ENCODE measurements at places on chromosomes 16 and 17.

DNA sequence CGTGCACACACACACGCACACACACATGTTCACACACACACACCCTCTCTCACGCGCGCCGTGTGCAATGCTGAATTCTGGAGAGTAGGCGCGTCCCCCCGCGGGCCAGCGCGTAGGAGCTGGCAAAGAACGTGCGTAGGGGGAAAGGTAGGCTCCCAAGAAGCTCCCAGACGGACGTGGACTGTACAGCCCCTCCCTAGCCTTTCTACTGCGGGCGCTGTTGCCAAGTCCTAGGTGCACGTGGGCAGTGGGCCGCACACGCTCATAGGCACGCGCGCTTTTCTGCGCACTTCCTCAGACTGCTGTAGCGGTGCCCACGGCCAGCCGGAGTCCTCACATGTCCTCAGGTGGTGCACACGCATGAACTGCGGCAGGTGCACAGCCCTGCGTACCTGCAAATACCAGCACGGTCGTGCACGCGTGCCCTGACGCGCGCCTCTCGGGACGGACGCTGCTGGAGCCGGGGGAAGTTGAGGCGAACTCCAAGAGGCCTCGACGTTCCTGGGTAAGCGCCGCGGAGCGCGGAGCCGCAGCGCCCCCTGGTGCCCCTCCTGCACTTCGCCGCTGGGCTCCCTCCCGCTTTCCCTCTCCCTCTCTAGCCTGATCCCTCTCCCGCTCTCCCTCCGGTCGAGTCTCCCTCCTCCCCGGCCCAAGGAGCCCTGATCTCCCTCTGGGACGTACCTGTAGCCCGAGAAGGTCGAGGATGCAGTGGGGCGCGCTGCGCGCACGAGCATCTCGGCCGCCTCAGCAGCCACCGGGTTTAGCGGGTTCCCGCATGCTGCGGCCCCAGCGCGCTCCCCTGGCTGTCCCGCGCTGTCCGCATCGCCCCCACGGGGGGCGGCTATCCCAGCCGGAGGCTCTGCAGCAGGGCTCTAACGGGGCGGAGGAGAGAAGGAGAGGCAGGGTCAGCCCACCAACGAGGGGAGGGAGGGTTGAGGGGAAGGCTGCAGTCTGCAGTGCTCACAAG, 749 bp downstream of the GRIN2A start:
- DNase-seq = peak; percentile 44

- DNase-seq = no peak
These were observed 39.6 kb downstream of the GPRC5B start for GRCh38 chr16:19844945-19845641.

GRCh38 chr17:61260071-61260797, 139.4 kb upstream of the TBX2 start:
- DNase-seq = no peak

- DNase-seq = no peak
These were observed 3.0 kb upstream of the QPRT start for GRCh38 chr16:29675811-29676643.

- DNase-seq = peak; percentile 30
These were observed 82.9 kb downstream of the ZNF778 start for GRCh38 chr16:89300311-89300975.

GRCh38 chr16:58608601-58609136, 21.0 kb downstream of the CNOT1 start:
- DNase-seq = no peak

DNA sequence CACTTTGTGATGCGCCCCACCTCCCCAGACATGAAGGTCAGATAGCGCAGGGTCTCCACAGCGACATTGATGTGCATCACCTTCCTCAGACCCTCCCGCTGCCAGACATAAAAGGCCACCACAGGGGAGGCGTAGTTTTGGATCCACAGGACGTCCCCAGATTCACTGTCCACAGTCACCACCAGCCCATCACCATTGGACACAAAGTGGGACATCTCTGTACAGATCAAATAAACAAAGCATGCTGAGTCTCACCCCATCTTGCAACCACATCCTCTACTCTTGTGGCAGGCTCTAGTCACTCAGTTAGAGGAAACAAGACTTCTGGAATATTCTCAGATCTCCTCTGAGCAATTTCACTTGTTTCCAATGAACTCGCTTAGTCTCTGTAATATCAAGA, 46.3 kb upstream of the ICAM2 start:
- no peak for DNase-seq

DNA sequence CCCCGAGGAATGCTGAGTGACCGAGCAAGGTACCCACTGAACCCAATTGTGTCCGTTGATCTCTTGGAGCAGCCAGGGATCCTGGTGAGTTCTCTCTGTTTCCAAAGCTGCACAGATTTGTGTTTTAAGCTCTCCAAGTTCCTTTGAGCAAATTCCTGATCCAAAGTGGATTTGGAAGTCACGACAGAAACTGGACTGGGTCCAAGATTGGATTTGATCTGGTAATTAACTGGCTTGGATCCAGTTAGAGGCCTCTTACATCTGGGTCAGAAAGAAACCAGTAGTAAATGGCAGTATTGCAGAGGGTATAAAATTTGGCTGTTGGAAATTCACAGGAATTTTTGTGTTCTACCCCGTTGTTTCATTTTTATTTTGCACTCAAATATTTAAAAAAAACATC, 119.5 kb downstream of the PMP22 start:
- no peak for DNase-seq

- no peak for DNase-seq
These were observed 23.6 kb downstream of the MILR1 start for GRCh38 chr17:64472564-64472963.

GRCh38 chr16:81485824-81486539, 41.4 kb downstream of the CMIP start:
- DNase-seq = no peak

DNA sequence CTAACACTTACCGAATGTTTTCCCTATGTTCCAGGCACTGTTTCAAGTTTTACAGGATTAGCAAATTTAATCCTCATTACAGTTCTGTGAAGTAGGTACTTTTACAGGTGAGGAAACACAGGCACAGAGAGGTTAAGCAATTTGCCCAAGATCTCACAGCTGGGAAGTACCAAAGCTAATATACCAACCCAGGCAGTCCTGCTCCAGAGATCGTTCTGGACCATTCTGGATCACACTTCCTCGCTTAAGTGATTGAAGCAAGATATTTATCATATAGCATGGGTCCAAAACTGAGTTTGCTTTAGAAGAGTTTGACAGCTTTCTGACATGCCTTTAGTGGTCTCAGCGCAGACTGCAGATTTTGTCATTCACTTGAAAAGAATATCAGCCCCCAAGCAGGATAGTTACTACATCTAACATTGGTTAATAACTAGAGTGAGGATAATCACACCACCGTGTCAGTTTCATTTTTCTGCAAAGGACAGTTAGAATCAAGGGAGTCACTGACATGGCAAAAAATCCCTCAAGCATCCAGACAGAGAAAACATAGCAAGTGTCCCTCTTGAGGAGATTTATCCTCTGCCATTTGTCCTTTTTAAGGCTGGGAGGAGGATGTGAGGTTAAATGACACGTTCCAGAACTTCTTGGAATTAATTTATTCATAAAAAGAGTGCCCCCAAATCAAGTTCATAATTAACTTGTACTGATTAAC, 5.1 kb downstream of the HS3ST3B1 start:
- no peak for DNase-seq

- DNase-seq = no peak
These were observed 16.6 kb downstream of the NUDT7 start for GRCh38 chr16:77738706-77739558.

GRCh38 chr16:58883131-58883530, 149.0 kb upstream of the GOT2 start:
- no peak for DNase-seq

DNA sequence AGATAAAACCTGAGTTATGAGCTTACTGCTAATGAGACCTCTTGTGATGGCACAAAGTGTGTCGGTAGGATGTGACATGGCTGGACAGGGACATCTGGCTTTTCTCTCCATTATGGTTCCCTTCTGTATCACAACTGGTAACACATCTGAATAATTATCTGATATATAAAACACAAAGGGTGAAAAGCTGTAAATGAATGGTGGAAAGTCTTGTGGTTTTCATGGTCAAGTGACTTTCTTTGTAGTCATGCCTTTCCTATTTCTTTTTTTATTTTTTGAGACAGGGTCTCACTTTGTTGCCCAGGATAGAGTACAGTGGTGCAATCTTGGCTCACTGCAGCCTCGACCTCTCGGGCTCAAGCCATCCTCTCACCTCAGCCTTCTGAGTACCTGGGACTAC, 35.3 kb upstream of the ZFHX3 start:
- no peak for DNase-seq

DNA sequence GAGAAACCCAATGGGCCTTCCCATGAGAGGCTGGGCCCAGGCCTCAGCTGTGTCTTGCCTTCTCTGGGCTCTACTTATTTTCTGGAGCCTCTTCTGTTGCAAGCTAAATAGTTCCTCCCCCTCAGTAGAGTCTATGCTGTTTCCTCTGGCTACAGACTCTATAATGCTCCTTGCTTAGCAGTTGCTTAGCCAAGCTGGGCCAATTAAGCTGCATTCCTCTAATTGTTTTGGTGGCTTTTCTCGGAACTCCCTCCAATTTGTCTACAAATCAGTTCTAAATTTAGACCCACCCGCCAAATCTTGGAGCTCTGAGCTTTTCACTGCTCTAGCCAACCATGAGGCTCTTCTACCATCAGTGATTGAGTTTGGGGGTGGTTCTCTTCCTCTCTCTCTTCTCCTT, 302.7 kb upstream of the ASIC2 start:
- no peak for DNase-seq

DNA sequence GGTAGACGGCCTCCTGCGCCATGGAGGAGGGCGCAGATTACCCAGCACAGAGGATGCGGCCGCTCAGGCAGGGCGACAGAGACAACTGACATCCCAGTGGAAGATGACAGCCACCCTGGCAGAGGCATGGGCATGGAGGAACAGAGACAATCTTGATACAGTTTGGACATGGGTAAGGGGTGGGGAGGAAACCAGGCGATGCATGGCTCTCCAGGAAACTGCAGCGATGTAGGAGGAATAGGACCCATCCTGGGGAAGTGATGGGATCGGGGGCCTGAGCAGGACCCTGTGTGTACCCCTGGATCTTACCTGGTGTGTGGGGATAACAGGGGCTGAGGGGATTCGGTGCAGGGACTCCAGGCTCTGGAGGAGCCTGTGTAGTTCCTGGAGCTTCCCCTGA, 4.6 kb downstream of the OSBPL7 start:
- DNase-seq = no peak

GRCh38 chr16:64051824-64052223, 1070.0 kb downstream of the CDH11 start:
- no peak for DNase-seq

DNA sequence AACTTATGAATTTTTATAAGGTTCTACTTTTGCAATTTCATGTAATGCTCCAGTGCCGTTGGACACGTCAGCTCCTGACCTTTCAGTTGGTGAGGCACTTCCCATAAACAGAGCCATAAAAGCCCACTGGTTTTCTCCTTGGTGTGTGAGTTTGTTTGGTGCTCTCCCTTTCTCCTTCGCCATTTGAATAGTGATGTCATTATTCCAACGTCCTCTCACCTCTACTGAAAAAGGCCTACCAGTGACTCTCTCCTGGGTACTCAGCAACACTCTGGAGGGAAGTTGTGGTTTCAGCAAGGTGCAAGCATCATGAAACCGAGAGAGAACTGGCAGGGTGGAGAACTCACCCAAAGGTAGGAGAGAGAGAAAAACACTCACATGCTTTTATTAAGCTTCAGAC, 29.6 kb upstream of the HNF1B start:
- DNase-seq = no peak

GRCh38 chr16:85379041-85380001, 233.8 kb upstream of the GSE1 start:
- no peak for DNase-seq

- DNase-seq = no peak
These were observed 86.1 kb downstream of the UTP18 start for GRCh38 chr17:51346218-51346982.

GRCh38 chr17:31915456-31916100, 14.1 kb upstream of the UTP6 start:
- DNase-seq = no peak

DNA sequence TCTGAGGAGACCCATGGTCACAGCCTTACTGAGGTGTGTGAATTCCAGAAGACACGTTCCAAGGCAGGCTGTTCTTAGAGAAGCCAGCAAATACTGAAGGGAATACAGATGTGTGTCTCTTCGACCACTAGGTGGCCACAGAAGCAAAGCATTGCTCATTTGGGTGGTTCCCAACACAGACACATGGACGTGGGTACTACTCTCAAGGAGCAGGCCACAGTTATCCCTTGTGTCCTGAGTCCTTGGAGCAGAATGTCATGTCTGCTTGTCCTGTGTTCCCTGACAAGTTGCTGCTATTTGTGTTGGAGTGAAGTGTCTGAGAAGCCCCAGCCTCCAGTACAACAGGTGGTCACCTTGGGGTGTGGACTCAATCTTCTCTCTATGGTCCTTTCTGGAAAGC, 30.3 kb downstream of the HMOX2 start:
- peak; percentile 71 for DNase-seq

GRCh38 chr17:50144355-50144754, 6.1 kb downstream of the PPP1R9B start:
- no peak for DNase-seq

GRCh38 chr16:88284101-88284500, 98.7 kb upstream of the ZNF469 start:
- DNase-seq = no peak

DNA sequence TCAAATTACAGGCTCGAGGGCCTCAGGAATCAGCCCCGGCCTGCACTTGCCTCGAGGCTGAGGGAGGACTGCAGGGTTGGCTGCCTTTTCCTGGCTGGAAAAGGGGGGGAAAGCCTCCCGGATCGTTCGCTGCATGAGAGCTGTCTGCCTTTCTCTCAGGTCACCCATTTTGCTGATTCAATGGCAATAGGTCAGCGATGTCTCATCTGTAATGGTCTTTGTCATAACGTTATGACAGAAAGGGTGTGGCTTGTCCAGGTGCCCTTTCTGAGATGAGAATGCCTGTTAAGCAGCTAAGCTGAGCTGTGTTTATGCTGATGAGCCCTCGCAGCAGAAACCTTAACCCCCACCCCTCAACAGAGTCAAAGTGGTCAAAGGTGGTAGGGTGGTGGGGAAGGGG, 81.8 kb downstream of the AKAP1 start:
- DNase-seq = no peak

- DNase-seq = no peak
These were observed 17.1 kb downstream of the DGKE start for GRCh38 chr17:56851008-56851407.

DNA sequence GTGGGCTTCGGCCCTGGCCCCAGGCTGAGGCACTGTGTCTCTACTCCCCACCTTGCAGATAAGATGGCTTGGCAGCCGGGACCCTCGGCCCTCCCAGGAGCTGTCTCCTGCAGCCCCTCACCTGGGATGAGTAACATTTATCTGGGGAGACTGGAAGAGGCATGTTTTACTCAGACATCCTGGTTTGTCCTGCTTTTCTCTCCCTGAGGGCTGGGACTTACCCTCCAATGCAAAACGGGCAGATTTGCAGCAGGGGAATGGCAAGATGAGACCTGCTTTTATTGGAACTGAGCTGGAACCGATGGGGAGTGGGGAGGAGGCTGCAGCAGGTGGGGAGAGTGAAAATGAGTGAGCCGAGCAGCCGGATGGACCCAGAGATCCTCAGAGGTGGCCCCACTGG, 27.3 kb upstream of the UBE2G1 start:
- DNase-seq = peak; percentile 69

All from prostate gland (tissue), 2 donors.